NB4 (cell line): ENCODE measurements at places on chromosomes 7 and 10.
A peak's percentile ranks its signal among the peaks of the same experiment; 100 is the strongest.

DNA sequence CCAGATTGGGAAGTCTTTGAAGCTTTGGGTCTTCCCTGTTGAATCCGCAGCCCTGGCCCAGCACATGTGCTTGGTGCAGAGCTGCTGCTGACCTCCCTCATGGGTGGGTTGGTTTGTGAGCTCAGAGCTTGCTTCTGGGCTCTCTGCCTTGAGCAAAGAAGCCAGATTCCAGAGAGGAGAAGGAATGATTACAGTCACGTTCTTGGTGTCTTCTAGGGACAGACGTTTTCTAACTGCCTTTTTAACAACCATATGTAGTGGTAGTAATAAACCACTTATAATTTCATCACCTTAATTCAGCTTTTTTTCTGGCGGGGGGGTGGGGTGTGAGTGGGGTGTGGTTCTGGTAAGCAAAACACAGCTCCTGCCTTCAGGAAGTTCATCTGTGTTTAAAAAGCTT is 39.5 kb downstream of the LRMDA start:
- peak; percentile 53 for DNase-seq

GRCh38 chr10:96833220-96834001 is 1.3 kb downstream of the LCOR start:
- DNase-seq, result peak; percentile 53

DNA sequence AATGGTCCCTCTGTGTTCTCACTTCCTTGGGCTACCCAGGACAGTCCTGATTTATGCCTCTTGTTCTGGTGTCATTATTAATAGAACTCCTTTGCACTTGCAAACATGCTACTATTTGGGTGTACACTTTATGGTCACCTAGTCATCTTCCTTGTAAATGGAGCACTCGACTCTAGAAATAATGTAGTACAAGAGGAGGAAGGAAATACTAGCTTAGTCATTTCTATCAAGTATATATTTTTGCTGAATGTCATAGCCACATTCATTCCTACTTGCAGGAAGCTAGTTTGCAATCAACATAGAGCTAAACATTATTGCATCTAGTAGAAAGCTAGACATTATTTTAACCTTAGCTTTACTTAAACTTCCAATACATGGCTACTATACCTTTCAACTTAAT is 335.3 kb downstream of the MAGI2 start:
- no peak for DNase-seq

GRCh38 chr10:20128811-20129210 is 312.6 kb downstream of the PLXDC2 start:
- DNase-seq, result no peak

DNA sequence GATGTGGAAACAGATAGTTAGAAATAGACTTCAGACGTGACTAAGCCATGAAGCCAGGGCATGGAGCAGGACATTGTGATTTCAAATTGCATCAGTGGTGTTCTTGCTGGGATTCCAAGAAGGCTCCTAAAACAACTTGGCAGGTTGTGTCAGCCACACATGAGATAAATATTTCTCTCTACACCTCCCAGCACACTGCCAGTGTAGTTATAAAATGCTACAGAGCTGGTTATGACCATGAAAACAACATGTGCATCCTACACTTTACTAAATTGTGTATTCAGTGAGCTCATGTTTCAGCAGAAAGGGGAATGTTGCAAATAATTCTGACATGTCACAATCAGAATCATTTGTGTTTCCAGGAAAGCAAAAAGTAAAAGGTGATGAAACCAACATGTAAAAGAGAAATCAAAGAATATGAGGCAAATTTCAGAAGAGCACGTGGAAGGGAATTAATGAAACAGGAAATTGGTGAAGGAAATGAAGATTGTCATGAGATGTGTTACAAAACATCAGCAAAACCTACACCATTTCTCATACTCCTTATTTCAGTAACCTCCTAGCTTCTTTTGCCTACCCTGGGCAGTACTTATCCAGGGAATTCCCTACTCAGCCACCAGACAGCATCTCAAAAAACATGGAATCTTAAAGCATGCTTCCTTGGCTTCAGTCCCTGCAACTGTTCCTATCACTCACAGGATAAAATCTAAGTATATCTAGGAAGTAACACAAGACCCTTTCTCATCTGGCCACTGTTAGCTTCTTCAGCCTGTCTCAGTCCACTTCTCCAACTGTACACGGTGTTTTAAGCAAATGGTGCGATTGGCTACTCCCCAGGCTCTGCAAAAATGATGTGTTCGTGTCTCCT is 5.8 kb upstream of the CYP3A7 start:
- no peak for DNase-seq

- DNase-seq, result no peak
These were observed 1111.6 kb upstream of the SORCS1 start for GRCh38 chr10:108275895-108276685.

DNA sequence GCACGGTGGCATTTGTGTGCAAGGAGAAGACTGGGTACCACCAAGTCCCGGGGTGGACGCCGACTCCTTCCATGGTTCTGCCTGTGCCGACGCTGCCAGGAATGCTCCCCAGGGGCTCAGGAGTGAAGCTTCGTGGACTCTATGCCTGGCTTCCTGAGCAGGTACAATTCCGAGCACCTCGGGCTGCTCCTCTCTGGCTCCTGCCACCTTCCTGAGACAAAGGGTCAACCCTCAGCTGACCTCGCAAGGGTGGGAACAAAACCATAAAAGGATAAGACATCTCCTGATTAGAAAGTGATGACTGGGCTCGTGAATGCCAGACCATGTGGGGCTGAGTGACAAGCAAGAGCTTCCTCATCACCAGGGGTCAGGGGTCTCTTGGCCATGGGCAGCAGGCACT is 31.8 kb downstream of the CALML3 start:
- no peak for DNase-seq

DNA sequence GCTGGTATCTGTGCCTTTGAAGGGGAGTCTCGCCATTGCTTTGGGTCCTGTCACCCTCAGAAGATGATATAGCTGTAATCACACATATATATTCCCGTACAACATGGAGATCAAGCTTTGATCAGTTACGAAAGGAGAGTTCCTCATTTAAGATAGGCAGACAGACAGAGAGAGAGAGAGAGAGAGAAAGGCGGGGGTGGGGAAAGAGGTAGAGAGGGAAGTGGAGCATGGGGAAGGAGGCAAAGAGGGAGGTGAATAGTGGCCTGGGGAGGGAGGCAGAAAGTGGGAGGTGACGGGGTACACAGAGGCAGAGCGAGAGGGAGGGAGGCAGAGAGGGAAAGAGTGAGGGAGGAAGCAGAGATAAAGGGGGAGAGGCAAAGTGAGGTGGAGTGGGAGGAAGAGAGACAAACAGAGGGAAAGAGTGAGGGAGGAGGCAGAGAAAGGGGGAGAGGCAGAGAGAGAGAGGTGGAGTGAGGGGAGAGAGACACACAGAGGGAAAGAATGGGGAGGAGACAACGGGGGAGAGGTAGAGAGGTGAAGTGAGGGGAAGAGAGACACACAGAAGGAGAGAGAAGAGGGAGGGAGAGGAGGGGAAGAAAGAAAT is 44.6 kb upstream of the C1QL3 start:
- peak; percentile 31 for DNase-seq

GRCh38 chr10:91415816-91416215 is 5.7 kb downstream of the HECTD2 start:
- peak; percentile 15 for DNase-seq
